ENCODE measurements at places on chromosomes 16 and 17.

DNA sequence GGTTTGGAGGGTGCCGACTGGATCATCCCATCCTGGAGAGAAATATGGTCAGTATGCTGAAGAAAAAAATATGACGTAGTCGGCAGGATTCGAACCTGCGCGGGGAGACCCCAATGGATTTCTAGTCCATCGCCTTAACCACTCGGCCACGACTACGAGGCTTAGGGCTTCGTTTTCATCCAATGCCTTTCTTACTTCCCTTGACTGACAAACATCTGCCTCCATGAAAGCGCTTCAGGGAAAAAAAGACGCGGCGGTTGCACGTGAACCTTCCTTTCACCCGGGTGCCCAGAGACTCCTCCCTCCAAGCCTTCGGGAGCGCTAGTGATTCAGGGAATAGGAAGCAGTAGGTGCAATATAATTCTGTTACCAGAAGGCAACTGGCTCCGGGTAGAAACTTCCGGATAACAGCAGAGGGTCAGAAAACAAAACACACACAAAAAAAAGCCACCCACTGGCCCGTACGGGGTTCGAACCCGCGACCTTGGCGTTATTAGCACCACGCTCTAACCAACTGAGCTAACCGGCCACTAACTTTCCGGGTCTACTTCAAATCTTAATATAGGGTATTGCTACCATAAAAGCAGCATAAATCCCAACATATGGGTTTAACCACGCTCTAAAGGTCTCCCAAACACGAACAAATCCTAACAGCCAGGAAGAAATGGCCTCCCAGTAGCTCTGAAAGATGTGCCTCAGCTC, 16.3 kb upstream of the AURKB start:
- DNase-seq: peak; percentile 13

- no peak for DNase-seq
Observed at GRCh38 chr17:75695141-75695829, 26.0 kb upstream of the ITGB4 start.

DNA sequence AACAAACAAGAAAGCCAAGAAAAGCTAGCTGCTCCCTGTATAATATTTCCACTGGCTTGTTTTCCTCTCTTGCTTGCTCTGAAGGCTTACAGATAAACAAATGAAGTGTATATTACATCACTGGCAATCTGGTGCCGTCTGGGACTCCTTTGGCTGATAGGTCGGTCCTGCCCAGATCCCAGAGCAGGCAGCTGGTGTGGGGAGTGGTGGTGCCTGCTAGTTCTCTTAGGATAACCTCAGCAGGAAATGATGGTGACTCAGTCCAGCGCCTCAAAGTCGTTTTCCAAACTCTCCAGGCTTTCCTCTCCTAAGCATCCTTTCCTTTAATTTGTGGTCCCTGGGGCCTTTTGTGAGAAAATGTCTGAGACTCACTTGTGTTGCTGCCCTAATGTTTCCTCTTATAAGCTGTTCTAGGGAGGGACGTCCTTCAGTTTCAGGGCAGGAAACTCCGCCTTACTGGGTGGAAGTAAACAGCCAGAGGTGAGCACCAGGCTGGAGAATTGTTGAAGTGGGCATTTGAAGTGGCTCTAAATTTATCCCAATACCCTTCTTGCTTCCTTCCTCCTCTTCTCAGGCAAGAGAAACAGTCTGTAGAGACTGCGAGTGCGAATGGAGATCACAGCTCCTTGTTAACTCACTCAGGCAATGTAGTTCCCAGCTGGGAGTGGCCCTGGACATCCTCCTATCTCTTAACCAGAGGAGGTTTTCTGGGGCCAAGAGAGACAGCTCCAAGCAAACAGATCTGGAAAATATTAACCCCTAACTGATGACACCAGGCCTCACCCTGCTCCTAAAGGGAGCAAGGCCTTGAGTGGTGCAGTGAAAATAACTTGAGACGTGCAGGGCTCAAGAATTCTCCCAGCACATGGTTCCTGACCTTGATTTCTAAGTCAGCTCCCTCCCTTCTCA, 34.9 kb downstream of the CD300LF start:
- DNase-seq: no peak

DNA sequence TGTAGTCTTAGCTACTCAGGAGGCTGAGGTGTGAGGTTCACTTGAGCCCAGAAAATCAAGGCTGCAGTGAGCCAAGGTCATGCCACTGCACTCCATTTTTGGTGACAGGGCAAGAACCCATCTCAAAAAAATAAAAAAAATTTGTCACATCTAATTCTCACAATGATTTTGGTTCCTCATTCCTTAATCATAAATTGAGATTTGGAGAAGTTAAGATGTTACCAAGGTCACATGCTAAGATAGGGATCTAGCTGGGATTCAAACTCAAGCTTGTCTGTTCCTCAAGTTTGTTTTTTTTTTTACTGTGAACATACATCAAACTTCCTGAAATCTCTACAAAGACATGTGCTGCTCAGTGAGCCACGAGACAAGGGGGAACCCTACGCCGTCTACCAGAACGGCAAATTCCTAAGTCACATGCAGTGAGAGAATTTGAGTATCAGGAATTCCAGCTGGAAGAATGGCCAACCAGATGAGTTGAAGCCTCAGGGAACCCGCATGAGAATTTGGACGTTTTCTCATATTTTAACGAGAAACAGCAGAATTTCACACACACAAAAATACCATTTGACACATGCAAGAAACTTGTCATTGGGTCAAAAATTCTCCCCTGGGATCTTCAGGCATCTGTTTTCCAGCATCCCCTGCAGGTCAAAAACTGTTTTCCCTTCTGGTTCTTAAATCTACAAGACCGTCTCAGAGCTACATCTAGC, 414.1 kb upstream of the GOT2 start:
- no peak for DNase-seq

- no peak for DNase-seq
Observed at GRCh38 chr17:66746736-66747135, 88.2 kb upstream of the CACNG5 start.

DNA sequence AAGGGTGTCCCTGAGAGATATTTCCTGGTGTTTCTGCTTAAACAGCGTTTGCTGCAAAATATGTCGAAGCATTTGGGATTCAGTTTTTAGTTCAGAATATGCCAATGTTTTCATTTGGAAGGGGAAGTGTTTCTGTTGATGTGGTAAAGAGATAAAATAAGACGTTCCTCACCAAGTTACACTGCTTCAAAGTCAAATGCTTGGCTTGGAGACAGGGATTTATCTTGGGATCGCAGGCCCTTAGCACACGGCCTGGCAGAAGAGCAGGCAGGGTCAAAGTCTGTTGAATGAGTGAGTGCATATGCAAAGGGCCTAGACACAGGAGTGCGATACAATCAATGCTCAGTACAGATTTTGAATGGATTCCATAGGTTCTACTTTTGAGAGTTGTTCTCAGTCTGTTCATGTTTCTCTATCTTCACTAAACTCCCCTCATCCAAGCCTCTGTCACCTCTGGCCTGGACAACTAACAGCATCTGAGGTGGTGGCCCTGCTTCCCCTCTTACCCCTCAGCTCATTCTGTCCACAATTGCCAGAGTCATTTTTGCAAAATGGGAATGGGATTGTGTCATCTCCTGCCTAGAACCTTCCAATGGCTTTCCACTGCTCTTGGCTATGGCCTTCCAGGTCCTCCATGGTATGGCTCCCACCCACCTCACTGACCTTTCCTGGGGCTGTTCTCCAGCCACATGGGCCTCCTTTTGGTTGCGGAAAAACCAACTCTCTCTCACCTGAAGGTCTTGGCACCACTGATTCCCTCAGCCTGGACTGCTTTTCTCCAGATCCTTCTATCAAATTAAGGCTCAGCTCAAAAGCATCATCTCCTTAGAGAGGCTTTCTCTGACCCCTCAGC, 3.2 kb downstream of the DEXI start:
- no peak for DNase-seq

DNA sequence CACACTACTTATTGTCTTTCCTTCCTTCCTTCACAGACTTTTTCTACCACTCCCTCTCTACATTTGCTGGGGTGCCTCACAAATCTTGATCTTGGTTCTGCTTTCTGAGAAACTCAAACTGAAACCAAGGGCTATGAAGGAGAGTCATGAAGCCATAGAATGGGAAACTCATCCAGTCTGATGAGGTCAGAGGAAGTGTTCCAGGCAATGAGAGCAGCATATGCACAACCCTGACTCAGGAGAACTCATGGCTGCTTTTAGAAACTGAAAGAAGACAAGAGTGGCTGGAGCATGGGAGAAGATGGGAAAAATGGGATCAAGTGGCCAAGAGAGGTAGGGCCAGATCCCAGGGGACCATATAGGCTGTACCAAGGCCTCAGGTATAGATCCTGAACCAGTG, 130.0 kb upstream of the TOX3 start:
- DNase-seq: no peak

DNA sequence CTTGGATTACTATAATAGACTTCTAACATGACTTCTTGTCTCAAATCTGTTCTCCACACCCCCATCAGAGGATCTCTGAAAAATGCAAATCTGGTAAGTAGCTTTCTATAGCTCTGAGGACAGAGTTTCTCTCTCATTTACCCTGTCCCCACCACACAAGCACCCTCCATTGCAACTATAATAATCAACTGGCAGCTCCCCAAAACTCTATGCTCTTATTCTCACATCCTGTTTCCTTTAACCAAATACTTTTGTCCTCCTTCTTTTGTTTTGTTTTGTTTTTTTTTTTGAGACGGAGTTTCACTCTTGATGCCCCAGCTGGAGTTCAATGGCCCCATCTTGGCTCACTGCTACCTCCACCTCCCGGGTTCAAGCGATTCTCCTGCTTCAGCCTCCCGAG, 73.4 kb downstream of the HELZ start:
- DNase-seq: no peak

DNA sequence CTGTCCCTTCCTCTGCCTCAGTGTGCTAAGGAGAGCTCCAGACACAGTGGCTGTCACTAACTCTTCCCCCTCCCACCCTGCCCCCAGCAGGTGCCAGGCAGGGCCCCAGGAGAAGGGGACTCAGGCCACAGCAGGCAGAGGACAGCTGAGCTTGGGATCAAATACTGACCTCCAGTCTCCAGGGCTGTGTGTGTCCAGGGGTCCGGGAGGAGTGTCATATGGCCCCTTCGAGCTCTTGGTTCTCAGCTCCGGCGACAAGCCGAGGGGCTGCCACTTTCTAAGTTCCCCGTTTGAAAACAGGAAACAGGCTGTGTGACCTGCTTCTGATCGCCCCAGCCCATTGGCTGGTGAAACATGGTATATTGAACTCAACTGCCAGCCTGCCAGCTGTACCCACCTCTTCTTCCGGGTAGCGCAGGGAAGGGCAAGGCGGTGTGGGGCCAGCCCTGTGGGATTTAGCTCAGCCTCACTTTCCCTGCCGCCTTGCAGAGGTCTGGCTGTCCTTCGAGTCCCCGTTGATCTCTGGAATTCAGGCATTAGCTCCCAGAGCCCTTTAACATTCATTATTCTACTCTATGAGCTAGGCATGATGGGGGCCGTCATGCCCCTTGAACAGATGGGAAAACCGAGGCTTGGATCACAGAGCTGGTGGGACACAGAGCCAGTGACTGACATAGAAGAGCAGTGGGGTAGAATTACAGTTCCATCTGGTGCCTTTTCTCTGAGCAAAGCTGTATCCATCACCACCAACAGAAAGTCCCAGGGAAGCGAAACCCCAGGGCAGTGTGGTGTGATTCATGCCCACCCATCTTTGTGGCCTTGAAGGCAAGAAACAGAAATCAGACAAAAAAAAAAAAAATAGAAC, at the start of gene SNX20:
Gene SNX20, minus strand, starts transcription at position 292 of the 865 bp plus-strand sequence. CDS start 3,786 bp downstream, outside the sequence.
- no peak for DNase-seq

DNA sequence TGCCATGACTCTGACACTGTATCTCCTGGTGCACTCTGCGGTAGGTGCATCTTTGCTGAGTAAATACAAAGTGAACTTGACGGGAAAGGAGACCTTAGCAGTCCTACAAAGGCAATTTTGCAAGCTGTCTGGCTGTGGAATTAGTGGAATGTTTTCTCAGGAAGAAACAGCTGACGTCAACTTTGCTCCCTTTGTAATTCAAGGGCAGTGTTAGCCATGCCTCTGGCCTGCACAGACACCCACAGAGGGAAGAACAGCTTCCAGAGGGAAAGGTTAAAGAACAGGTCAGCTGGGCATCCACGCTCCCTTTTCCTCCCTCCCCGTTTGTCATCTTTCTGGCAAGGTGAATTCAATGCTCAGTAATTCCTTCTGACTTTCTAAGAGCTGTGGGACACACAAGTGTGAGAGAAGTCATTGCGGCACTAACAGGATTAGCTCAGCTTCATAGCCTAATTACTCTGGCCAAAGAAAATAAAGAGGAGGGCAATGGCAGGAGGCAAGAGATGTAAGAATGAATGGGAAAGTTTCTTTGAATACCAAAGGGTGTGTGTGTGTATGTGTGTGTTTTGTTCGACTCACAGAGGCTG, 476.9 kb upstream of the GOT2 start:
- DNase-seq: no peak

DNA sequence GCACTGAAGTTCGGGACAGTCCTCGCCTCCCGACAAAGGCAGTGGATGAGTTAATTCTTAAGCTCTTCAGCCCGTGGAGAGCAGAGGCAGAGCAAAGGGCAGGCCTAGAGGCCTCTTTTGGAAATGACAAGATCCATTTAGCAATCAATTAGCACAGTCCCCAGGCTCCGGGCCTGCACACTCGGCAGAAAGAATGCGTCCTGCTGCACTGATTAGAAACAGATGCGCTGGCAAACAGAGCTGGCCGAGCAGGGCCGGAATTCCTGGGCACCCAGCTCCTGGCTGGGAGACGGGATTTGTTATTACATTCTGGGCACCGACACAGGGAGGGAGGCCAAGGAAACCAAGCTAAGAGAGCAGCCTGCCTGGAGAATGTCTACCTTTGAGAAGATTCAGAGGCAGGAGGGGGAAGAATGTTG, 162.9 kb downstream of the COPRS start:
- DNase-seq: no peak

GRCh38 chr17:47895347-47895855, 635 bp upstream of the SP2 start:
- no peak for DNase-seq

DNA sequence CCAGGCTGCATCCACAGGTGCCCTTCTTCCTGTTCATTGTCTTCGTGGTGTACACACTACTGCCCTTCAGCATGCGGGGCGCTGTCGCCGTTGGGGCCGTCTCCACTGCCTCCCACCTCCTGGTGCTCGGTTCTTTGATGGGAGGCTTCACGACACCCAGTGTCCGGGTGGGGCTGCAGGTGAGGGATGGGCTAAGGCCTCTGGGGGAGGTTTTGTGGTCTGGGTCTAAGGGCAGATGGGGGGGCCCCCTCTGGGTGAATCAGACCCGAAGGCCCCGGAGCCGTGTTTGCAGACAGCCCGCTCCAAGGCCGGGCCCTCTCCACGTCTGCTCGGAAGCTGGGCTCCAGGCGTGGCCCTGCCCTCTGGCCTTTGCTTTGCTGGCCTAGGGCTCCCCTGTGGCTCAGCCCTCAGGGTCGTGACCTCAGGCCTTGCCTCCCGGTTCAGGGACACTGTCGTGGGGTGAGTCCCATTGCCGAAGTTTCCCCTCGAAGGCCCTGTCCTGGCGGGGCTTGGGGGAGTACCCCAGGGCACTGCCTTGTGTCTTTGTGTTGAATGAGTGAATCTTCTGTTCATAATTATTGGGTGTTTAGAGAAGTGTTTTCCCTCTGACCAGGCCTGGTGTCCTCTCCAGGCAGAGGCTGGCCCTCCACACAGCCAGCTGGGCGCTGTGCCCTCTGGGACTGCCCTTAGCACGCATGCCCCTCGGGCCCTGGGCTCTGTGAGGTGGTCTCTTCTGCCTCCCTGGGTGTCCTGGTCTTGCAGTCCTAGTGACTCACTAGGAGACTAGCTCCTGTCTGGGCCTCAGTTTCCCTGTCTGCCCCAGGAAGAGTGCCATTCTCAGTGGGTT, 25.6 kb downstream of the ADCY7 start:
- no peak for DNase-seq

GRCh38 chr16:84096447-84097005, 20.2 kb downstream of the MBTPS1 start:
- DNase-seq: peak; percentile 55

Data from HT-29 (cell line).